ENCODE measurements at places on chromosomes 12 and 14.

GRCh38 chr12:39278426-39278825, 164.5 kb downstream of the KIF21A start:
- no peak for DNase-seq

GRCh38 chr14:83312511-83312910, 1778.9 kb upstream of the SEL1L start:
- DNase-seq, result no peak

DNA sequence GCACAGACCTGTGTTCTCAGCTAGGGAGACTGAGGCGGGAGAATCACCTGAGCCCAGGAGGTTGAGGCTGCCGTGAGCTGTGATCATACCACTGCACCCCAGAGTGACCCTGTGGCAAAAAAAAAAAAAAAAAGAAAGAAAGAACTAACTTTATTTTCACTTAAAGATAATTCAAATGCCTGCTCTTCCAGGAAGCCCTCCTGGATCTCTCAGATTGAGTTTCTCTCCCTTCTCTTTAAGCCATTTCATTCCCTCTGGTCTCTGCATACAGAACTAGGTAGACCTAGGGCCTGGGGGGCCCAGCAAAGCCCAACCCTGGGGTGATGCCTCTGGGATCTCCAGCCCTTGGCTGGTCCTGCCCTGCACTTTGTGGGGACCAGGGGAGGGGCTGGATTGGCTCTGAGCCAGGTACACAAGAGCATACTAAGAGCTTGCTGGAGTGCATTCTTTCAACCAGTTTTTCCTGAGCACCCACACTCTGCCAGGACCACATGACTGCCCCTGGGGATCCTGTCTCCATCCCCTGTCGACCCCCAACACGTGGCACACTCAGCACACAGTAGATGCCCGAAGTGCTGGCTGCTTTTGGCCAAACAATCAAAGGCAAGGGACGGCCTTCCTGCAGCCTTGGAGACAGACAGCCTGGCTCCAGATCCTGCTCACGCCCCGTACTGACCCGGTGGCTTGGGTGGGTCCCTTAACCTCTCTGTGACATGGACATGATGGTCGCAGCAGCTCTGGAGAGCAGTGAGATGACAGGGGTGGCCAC, 52.7 kb downstream of the CYP46A1 start:
- DNase-seq, result no peak

- peak; percentile 13 for DNase-seq
These were observed 241.8 kb upstream of the ATP2B1 start for GRCh38 chr12:89950421-89950820.

GRCh38 chr14:69499436-69499835, 14.9 kb downstream of the PLEKHD1 start:
- DNase-seq, result no peak

DNA sequence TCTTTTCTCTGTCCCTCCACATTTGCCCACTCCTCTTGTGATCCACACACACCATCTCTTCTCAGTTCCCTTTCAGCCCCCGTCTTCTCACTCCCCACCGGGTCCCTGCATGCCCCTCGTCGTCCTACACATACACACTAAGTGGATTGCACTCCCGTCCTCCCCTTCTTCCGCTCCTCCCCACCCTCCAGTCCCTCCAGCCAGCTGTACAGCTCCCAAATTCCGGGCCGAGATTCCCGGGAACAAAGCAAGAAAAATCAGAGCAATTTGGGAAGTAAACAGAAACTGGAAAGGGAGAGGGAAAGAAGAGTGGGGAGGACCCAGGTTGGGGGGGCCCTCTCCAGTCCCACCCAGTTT, 282 bp upstream of the IGFBP6 start:
- DNase-seq, result no peak

GRCh38 chr14:96911499-96912149, 114.4 kb downstream of the VRK1 start:
- DNase-seq, result no peak

GRCh38 chr12:114392909-114393308, 13.0 kb downstream of the TBX5 start:
- DNase-seq, result no peak

GRCh38 chr14:95196826-95197545, 39.7 kb upstream of the DICER1 start:
- no peak for DNase-seq

DNA sequence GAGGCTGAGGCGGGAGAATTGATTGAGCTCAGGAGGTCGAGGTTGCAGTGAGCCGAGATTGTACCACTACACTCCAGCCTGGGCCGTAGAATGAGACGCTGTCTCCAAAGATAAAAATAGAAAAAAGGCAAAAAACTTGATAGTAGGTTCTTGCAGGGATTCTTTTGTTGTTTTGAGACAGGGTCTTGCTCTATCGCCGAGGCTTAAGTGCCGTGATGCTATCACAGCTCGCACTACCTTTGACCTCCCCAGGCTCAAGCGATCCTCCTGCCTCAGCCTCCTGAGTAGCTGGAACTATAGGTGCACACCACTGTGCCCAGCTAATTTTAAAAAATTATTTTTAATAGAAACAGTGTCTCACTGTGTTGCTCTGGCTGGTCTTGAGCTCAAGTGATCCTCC, 4.7 kb downstream of the GOLGA5 start:
- DNase-seq, result no peak

DNA sequence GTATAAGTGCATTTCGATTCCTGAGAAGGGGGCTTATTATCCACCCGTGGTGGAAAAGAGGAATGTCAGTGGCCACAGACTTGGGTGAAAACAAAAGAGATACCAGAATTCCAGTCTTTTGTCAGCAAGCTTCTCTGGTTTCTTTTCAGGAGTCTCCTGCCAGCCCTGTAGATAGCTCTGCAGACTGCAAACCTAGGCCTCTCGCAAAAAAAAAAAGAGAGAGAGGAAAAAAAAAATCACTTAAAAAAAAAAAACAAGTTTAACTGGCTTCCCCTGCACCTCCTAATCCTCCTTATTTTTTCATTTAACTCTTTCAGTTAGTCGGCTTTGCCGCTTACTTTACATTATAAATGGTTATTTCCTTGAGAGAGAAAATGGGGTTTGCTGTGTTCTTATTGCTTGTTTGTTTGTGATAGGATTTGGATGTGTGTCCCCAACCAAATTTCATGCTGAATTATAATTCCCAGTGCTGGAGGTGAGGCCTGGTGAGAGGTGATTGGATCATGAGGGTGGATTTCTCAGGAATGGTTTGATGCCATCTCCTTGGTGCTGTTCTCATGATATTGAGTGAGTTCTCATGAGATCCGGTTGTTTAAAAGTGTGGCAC, 170.0 kb downstream of the BCL11B start:
- no peak for DNase-seq

- DNase-seq, result no peak
These were observed 17.5 kb downstream of the ATXN2 start for GRCh38 chr12:111581434-111582132.

- no peak for DNase-seq
These were observed 50.9 kb downstream of the KCNA5 start for GRCh38 chr12:5094551-5094950.

DNA sequence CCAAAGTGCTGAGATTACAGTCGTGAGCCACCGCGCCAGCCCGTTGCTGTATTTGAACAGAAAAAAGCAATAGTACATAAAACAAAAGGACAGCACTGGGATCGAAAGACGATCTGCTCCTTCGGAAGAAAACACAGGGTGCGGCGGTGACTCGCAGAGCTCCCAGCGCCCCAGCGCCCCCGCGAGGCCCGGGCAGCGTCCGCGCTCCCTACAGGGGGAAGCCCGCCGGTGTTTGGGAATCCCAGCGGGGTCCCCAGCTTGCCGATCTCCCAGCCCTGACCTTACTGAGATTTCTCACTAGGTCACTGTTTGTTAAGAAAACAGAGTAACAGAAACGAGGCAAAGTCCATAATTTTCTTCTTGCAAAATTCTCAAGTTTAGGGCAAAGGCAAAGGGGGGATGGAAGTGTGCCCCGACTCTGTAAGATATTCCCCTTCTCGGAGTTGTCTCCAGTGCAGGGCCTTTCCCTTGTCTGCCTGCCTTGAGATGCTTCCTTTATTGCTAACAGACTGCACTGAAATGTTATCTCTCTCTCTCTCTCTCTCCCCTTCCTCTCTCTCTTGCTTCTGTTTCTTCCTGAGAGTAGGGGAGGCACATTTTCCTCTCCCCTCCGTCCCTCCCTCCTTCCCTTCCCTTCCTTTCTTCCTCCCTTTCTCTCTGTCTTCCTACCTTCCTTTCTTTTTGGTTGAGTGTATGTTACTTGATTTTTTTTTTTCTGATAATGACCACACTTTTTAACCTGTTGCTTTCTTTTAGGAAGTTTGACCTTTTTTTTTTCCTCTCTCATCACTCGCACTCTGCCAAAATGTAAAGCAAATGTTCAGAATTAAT, 91.9 kb downstream of the TMEM30B start:
- DNase-seq, result peak; percentile 23

DNA sequence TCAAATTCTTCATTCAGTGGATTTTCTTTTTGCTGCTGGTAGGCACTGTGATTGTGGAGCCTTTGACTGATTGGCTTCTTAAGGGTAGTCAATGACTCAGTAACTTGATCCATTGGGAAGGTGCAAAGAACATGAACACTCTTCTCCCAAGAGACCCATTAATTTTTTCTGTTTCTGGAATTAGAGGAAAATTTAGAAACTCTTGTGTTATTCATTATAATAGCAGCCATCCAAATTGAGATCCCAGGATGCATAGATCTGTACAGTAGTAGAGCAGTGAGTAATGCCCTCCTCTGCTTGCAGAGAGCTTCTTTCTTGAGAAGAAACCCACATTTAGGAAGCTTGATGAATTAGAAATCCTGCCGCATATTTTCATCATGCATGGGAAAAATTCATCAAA, 63.9 kb downstream of the MYRFL start:
- no peak for DNase-seq

DNA sequence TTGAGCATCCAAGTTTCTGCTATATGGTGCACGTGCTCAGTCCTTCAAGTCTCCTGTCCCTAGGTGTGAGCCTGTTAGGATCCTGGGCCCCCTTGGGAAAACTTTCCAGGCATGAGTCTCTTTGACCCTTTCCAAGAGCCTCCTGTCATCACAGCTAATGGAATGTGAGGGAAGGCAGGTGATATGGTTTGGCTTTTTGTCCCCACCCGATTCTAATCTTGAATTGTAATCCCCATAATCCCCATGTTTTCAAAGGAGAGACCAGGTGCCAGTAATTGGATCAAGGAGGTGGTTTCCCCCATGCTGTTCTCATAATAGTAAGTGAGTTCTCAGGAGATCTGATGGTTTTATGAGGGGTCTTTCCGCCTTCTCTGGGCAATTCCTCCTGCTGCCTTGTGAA, 265.5 kb downstream of the ATP23 start:
- no peak for DNase-seq

- DNase-seq, result no peak
These were observed 77.1 kb downstream of the PTPN21 start for GRCh38 chr14:88477513-88478250.

DNA sequence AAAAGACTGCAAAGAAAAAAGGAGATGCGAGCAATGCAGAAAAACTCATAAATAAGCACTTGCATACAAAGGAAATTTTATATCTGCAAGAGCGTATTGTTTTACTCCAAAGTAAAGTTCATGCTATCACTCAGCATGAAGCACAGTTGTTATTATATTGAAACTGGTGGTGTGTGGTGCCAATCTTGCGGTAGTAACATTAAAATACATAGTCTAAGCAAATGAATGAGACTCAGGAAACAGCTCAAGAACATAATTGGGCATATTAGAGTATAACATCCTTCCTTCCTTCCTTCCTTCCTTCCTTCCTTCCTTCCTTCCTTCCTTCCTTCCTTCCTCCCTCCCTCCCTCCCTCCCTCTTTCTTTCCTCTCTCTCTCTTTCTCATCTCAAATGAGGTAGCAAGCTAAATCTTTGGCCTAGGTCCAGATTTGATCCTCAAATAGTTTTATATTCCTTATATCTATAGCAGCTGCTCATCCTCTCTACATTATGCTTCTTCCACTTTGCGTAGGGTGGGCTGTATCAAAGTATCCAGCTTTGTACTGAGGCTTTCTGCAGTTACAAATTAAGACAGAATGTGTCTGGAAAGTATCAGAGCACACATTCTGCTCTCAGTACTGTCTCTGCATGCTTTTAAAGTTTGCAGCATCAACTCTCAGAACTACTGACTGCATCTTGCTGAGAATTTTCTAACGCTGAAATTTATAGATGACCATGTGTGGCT, 718.3 kb downstream of the RERGL start:
- no peak for DNase-seq

- no peak for DNase-seq
These were observed 29.1 kb upstream of the NXPH4 start for GRCh38 chr12:57187222-57188089.

DNA sequence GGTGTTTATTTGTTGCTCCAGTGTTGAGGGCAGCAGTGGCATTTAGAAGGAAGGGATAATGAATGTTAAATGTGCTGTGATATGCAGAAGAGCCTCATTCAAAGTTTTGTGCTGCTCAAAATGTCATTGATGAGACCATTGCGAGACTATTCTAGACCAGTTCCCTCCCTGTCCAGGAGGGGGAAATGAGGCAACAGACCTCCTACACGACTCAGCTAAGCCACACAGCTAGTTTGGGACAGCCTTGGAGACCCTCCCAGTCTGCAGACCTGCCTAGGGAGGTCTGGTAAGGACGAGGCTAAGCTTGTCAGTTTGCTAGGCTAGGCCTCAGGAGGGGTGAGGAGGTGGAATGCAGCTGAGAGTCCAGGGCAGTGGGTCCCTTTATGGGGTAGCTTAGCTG, 116.0 kb downstream of the NRXN3 start:
- DNase-seq, result no peak

DNA sequence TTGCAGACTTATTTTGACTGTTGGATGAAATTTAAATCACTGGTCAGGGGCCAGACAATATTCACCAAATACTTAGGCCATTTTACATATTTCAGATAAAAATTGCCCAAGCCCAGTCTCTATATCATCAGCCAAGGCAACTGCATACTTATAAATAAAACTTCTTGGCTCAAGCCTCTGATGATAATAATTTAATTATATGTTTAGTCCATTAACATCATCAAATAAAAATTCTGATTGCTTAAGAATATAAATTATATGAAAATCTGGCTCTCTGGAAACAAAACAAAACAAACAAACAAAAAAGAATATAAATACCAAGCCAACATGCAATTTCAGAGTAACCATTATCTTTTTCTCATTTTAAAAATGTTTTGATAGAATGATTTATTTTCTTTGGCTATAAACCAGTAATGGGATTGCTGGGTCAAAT, 165.2 kb downstream of the BTG1 start:
- DNase-seq, result no peak

DNA sequence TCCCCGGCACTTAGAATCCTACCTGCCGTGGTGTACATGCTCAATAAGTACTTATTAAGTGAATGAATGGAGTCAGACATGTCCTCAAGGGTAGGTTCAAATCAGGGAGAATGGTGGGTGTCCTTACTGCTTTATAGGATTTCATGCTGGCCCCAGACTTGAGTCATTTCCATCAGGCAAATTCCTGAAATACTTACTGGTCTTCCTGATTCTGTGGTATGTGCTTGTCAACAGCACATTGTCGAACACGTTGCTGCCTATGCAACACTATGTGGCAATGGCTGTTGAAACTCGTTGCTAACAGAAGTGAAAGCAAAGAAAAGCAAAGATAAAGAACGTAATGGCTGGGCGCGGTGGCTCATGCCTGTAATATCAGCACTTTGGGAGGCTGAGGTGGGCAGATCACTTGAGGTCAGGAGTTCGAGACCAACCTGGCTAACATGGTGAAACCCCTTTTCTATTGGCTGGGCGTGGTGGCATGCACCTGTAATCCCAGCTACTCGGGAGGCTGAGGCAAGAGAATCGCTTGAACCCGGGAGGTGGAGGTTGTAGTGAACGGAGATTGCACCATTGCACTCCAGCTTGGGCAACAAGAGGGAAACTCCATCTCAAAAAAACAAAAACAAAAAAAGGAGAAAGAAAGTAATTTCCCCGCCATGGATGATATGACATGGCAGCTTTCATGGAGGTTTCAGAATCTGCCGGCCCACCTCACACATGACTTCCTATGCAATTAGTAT, 214.9 kb downstream of the ZFP36L1 start:
- no peak for DNase-seq

Data from stimulated activated naive CD8-positive, alpha-beta T cell treated with anti-CD3 and anti-CD28 coated beads, Interleukin-15, amount 100 ng/mL, for 72 hours (primary cell).